ENCODE measurements at places on chromosomes 7 and 10.

DNA sequence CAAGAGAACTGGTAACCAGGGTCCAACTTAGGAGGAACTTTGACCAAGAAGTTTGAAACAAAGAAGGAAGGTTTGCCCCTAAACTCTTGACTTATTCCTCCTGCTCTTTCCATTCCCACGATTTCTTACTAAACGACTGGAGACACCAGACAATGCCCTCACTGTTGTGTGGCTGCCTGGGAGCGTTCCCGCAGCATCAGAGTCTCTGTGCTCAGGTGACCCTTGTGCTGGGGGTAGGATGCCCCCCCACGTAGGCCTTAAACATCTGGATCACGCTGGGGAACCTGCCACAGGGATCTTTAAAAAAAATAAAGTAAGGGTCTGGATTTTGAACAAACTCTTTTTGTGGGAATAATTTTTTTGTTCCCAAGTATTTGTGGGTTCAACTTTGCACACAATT, 30.1 kb upstream of the CTBP2 start:
- no peak for DNase-seq

DNA sequence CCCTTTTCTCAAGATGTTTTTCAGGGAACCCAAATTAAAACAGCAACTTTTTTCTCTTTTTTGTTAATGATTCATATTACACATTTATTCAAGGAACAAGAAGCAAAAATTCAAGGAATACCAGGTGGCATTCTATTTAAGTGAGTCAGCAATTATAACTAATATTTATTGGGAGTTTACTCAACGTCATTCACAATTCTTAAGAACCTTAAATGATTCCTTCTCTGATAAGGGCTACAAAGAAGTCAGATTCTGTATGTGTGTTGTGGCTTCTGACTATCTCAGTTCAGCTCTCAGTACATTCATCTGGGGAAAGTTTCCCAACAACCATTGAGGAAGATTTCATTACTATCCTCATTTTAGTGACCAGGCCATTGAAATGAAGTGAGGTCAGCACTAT, 470.7 kb upstream of the AKR1E2 start:
- no peak for DNase-seq

GRCh38 chr7:66958538-66959350, 36.6 kb downstream of the SBDS start:
- DNase-seq: no peak

DNA sequence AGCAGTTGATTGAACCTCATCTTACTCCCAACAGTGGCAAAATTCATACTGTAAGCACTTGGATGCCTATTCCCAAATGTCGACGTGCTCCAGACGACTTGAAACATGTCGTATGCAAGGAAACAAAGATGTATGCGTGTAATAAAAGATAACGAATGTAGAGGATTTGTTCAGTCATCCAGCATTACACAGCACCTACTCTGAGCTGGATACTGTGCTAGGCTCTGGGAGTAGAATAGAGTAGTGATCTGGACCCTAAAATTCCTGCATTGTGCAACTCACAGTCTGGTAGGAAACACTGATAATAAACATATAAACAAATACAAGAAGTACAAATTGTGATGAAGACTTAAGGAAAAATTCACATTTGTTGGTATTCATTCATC, 5.6 kb upstream of the TBX20 start:
- no peak for DNase-seq

DNA sequence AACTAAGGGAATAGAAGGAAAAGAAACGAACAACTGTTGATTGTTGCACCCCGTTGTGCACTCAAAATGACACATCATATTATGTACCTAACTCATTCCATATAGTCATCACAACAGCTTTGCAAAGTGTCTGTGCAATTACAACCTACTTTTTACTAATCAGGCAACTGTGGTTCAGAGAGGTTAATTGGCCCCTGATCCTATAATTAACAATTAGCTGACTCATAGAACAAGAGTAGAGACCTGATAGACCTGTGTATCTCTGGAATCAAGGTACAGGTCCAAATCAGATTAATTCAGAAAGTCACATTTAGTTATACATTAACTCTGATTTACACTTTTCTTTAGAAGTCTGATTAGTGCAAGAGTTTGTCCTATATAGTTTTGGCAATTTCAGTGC, 122.5 kb upstream of the CDK13 start:
- DNase-seq: no peak

- DNase-seq: no peak
Measured at GRCh38 chr7:99140813-99141212, 3.1 kb downstream of the SMURF1 start.

DNA sequence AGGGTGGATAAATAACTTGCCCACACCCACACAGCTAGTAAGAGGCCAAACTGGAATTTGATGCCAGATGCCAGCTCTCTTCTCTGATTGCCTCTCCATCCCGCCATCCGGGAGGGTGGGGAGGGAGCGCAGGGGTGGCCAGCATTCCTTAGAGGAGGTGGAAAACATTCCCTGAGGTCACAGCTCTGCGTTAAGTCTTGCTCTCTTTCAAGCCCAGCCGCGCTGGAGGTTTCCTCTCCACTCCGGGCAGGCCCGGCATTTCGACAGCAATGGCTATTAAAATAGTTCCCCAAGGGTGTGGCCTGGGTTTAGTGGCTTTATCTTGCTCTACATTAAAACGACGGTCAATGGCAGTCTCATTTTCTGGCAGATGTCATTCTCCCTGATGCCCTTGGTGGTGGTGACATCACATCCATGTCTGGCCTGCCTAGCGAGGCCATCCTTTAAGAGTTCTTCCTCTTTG, 16.1 kb upstream of the C10orf71 start:
- no peak for DNase-seq

DNA sequence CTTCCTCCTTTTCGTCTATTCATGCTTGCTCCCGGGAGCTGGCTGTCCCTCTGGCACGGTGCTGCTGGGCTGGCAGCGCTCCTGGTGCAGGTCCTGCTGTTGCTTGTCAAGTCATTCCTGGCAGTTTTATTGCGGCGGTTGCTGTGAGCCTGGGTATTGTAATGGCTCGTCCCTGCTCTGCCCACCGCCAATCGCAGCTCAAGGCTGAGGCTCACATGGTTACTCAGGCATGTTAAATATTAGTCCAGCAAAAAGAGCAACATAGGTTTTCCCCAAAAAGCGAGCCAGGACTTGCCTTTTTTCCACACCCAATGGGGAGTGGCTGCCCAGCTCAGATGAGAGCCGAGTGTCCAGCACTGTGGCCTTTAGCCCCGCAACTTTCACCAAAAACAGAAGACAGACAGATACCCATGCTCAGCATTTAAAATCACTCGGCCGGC, 492.9 kb upstream of the FOXK1 start:
- DNase-seq: no peak

GRCh38 chr7:143931739-143932138, 3.3 kb upstream of the OR2F2 start:
- DNase-seq: no peak

GRCh38 chr10:63539994-63540393, 18.8 kb downstream of the REEP3 start:
- no peak for DNase-seq

GRCh38 chr7:36937754-36938563, 213.7 kb upstream of the AOAH start:
- DNase-seq: no peak

DNA sequence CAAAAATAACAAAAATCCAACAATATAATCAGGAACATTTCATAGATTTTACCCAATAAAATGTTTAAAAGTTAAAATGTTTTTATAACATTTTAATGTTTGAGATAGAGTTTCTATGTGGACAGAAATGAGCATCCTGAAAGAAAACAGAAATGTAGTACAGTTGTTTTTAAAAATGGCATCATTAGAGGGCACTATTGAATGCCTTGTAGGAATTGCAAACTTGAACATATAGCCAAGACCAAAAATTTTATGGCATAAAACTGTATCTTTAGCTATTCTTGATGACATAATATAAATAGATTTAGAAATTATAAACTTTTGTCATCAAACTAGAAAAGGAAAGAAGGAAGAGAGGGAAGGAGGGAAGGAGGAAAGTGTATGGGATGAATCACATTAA, 1372.7 kb downstream of the GATA3 start:
- no peak for DNase-seq

GRCh38 chr10:78255796-78256638, 222.4 kb downstream of the RPS24 start:
- no peak for DNase-seq

- no peak for DNase-seq
Measured at GRCh38 chr7:155097338-155097737, 27.2 kb downstream of the HTR5A start.

DNA sequence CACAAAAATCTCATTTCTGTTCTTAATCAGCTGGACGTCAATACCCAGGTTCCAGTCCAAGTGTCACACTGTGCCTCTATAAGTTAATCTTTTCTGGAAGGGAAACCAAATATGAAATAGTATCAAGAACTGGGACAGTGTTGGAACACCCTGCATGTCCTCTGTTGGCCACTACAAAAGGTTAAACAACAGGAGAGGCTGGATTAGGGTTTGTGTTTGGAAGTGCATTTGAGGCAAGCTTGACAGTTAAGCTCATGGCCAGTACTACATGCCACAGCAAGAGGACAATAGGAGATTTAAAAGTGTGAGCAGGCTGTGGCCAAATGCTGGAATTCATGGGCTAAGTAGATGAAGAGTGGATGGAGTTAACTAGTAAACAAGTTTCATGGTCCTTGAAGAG, 751.5 kb downstream of the AUTS2 start:
- DNase-seq: no peak

- DNase-seq: no peak
Measured at GRCh38 chr10:104515678-104516199, 125.4 kb upstream of the SORCS3 start.

DNA sequence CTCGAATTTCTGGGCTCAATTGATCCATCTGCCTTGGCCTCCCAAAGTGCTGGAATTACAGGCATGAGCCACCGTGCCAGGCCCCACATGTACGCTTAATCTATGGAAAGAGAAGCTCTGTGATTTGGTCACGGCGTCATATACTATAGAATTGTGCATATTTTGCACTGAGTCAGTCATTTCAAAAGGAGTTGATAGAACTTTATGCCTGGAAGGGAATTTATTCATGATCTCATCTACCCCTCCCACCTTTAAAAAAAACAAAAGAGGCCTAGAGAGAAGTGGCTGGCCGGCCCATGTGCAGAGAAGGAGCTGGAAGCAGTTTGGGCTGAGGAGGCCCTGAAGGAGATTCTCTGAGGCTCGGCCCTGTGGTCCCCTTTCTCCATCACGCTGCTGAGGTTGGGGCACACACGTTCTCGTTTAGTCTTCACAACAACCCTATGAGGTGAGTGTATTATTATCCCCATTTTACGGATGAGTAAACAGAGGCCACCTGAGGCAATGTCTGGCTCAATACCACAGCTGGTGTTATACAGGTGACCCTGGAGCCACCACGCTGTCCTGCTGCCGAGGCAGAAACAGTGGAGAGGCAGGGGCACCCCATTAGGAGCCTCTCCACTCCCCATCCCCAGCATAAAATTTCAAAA, 47.2 kb upstream of the ZRANB1 start:
- no peak for DNase-seq

DNA sequence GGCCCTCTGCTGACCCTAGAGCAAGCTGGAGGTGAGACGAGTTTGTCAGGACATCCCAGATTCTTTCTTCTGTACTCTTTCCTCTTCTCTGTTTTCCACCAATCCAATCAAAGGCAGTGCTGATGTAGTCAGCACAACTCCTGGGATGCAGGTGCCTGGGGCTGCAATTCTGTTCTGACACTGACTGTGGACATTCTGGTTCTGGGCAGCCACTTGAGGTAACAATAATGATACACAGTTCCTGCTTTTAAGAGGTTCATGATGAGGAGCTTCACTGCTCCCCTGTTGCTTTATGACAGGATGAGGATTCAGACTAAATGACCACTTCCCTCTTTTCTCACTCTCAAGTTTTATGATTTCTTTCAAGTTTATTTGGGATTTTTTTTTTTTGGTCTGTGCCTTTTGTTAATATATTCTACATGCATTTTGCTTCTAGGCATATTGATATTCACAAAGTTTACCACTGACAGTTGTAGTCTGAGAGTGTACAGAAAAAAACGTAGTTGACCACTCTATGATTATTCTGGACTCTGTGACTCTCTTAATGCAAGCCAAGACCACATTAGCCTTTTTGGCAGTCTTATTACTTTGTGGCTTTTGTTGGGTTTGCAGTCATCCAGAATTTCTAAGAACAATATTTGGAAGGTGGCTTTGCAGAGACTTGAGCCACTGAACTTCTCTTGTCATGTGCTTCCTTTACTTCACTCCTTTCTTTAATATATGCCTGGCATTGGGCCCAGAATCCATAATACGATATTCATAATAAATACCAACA, 247.6 kb downstream of the AUTS2 start:
- DNase-seq: no peak

GRCh38 chr7:159159731-159160130, 15.1 kb upstream of the VIPR2 start:
- no peak for DNase-seq

GRCh38 chr10:130808686-130809085, 502.8 kb downstream of the TCERG1L start:
- DNase-seq: no peak

DNA sequence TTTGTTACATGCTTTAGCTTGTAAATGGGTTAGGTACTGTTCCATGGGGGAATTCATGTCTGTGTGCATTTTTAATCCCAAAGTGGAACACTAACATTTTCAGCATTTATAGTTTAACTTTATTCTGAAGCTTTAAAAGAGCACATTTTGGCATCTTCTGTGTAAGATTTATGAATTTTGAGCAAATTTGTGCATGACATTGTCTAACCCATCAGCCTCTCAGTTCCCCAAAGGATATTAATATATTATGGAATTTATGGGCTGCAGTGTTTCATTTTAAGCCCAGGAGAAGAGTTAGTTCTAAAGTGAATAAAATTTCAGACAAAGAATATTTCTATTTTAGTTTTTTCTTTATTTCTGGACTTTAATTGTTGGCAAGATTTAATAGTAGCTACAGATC, 421.4 kb downstream of the PLXDC2 start:
- no peak for DNase-seq

DNA sequence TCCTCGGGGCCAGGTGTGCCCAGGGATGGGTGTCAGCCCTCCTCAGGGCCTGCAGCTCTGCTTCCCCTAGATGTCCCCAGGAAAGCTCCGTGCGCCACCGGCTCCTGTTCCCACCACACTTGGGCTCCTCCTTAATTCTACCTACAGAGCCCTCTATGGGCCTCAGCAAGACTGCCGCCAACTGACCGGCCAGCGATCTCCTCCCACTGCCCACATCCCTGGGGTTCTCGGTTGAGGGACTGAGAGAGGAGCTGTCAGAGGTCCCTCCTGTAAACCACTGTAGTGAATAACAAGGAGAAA, 5.3 kb upstream of the LDB3 start:
- no peak for DNase-seq

GRCh38 chr7:142854372-142855113, at the start of gene EPHB6:
Gene EPHB6, plus strand, starts transcription at chr7:142855076. Its CDS starts 8,152 bp downstream, at chr7:142863228.
- no peak for DNase-seq

GRCh38 chr10:6918305-6918704, 338.2 kb upstream of the PRKCQ start:
- no peak for DNase-seq

- no peak for DNase-seq
Measured at GRCh38 chr7:94877731-94878670, 29.4 kb upstream of the PPP1R9A start.
